ENCODE measurements at places on chromosomes 12 and 14.

DNA sequence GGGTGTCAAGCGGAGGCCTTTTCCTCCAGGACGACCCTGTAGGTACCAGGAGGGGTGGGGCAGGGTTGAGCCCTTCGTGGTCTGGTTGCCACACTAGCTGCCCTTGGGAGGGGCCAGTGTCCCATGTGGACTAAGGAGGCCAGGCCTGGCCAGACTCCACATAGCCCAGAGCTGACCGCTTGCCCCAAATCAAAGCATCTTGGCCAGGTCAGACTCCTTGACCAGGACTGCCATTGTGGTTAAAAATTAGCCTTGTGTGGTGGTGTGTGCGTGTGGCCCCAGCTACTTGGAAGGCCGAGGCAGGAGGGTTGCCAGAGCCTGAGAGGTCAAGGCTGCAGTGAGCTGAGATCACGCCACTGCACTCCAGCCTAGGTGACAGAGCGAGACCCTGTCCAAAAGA is 24.8 kb downstream of the ALDH2 start:
- no peak overlapping the region for H3K27ac ChIP-seq
- H3K4me3 ChIP-seq = no peak overlapping the region
- no peaks in the 10 kb centered on the region for H3K4me1 ChIP-seq
- no peak for DNase-seq
- peaks cover 21% of the 10 kb centered on the region for H3K36me3 ChIP-seq
- no peaks in the 10 kb centered on the region for H3K27me3 ChIP-seq

DNA sequence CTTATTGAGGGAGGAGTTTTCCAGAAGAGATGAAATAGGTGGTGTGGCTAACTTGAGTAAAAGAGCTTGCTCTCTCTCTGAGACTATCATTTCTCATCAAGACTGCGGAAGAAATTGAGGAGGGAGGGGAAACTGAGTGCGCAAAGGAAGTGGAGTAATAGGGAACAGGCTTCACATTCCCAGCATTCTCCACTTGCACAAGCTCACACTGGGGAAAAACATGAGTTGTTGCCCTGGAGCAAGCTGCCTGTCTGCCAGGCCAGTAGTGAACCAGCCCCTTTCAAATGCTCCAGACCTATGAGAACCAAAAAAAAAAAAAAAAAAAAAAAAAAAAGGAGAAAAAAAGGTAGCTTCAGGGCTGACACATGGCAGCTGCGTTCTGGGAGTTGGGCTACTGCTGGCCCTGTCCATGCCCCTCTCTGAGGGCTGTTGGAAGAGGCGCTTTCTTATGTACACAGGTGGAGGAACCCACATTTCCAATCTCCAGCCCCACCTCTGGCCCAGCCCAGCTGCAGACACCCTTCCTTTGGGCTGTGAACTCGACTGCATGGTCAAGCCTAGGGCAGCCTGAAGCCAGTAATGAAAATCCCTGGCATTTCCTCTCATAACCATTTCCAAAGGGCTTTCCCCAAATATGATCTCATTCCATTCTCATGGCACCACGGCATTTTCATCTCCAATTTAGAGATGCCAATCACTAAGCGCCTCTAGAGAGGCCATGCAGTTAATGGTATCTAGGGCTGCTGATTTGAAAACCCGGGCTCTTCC is 32.5 kb upstream of the EMP1 start:
- H3K27ac ChIP-seq = no peak overlapping the region
- H3K4me3 ChIP-seq = no peak overlapping the region
- DNase-seq = no peak
- no peaks in the 10 kb centered on the region for H3K27me3 ChIP-seq
- H3K4me1 ChIP-seq = no peaks in the 10 kb centered on the region

DNA sequence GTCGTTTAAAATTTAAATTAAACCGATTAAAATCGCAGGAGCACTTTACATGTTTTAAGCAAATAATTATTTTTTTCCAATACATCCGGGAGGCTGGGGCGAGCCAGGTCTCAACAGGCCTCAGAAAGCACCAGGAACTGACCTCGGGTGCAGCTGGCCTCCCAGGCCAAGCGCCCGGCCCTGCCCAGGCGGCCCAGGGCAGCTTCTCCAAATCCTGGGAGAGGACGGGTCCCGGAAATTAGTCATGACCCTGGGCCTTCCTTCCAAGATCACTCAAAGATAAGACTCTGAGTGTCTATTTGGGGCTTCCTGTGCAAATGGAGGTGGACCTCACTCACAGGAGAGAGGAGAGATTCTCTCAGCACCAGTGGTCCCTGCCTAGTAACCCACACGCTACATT is 177.1 kb downstream of the BCL11B start:
- no peaks in the 10 kb centered on the region for H3K4me1 ChIP-seq
- H3K4me3 ChIP-seq = no peak overlapping the region
- no peaks in the 10 kb centered on the region for H3K36me3 ChIP-seq
- no peaks in the 10 kb centered on the region for H3K27me3 ChIP-seq
- no peak overlapping the region for H3K27ac ChIP-seq

GRCh38 chr12:32589165-32589865 is 89.8 kb upstream of the DNM1L start:
- no peak for DNase-seq
- H3K27me3 ChIP-seq = no peaks in the 10 kb centered on the region
- H3K27ac ChIP-seq = no peak overlapping the region

DNA sequence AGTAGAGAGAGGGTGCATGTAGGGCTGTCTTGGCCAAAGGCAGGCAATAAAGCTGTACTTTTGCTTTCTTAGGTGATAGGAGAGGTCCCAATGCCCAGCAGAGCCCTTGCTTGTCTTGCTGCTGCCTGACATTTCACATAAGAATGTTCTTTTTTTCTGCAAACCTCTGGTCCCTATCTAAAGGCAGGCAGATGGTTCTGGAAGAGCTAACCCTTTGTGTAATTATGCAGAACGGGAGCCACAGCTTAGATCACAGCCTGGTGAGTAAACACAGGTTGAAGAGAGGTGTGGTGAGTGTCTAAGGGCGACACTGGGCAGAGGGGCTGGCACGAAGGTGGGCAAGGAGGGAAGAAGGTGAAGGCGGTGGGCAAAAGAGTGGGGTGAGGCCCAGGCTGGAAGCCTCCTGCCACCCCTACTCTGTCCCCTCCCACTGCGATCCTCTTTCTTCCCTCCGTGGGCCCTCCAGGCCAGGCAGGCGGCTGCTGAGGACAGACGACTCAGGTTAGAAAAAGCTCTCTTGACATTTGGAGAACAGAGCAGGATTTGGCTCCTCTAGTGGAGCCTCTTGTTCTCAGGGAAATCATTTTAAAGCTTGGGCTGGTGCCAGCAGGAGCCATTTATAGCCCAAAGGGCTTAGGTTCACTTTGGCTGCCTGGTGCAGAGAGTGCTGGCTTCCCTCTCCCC is 42.8 kb downstream of the PRMT8 start:
- no peaks in the 10 kb centered on the region for H3K36me3 ChIP-seq
- H3K4me1 ChIP-seq = no peaks in the 10 kb centered on the region
- no peaks in the 10 kb centered on the region for H3K27me3 ChIP-seq
- H3K4me3 ChIP-seq = no peak overlapping the region
- H3K27ac ChIP-seq = no peak overlapping the region

DNA sequence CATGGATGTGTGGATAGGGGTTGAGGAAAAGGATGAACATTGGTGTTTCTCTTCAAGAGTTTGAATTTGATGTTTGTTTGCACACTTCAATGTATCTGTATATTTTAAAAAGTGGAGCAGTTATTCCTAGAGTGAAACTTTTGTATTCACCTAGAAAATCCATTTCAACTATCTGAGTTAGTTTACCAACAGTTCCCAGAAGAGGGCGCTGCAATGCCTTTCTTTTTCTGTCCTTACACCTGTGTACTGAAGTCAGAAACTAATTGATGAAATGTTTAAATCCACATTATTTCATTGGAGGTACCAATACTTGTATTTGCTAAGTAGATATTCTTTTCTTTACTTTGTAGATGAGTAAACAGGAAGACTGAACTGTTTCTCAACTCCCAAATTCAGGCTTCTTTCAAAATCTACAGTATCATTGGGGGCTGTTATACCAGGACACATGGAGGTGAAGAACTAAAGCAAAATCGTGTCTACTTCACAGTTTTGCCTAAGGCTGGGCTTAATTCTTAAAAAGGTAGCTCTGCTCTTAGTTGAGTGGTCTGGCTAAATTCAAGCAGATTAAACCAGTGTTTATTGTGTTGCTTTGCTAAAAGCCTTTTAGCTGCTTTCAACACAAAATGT is 26.6 kb upstream of the KLRB1 start:
- H3K4me3 ChIP-seq = no peak overlapping the region
- H3K27ac ChIP-seq = no peak overlapping the region
- no peaks in the 10 kb centered on the region for H3K4me1 ChIP-seq
- no peaks in the 10 kb centered on the region for H3K36me3 ChIP-seq
- no peaks in the 10 kb centered on the region for H3K27me3 ChIP-seq

- no peaks in the 10 kb centered on the region for H3K4me1 ChIP-seq
- DNase-seq = no peak
- H3K4me3 ChIP-seq = no peak overlapping the region
- H3K36me3 ChIP-seq = peaks cover 3% of the 10 kb centered on the region
Measured at GRCh38 chr12:47604221-47604873, 101.5 kb downstream of the RPAP3 start.

GRCh38 chr12:22256605-22257004 is 77.9 kb downstream of the ST8SIA1 start:
- H3K4me3 ChIP-seq = no peak overlapping the region
- no peak for DNase-seq
- H3K27me3 ChIP-seq = no peaks in the 10 kb centered on the region
- H3K4me1 ChIP-seq = 0 out of 2 replicates have a peak, but pooled peaks cover 2% of the 10 kb centered on the region
- no peak overlapping the region for H3K27ac ChIP-seq
- no peaks in the 10 kb centered on the region for H3K36me3 ChIP-seq

GRCh38 chr12:114335607-114336006 is 70.3 kb downstream of the TBX5 start:
- peaks cover 5% of the 10 kb centered on the region for H3K4me1 ChIP-seq
- no peak overlapping the region for H3K27ac ChIP-seq
- H3K36me3 ChIP-seq = no peaks in the 10 kb centered on the region
- H3K27me3 ChIP-seq = no peaks in the 10 kb centered on the region
- H3K4me3 ChIP-seq = no peak overlapping the region

Data from iPS DF 6.9 (cell line).